ENCODE measurements at places on chromosomes 2 and 18.

DNA sequence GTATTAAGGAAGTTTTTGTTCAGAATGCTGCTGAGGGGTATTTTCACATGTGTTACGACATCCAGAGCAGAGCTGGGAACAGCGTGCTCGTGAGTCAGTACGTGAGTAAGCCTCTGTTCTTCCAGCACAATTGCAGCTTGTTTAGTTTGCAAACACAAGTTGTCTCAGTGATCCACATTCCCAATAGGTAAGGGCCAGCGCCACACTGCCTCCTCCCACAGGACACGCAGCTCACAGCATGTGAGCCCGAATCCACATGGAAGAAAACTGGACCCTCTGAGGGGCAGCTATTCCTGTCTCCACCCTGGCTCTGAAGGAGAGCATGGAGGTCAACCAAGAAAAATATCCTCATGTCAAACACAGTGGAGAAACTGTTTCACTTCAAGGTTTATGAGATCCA lies 173.9 kb upstream of the PID1 start:
- peak; percentile 27 for DNase-seq

- no peak for DNase-seq
Measured at GRCh38 chr2:4353668-4354067, 650.3 kb downstream of the DCDC2C start.

DNA sequence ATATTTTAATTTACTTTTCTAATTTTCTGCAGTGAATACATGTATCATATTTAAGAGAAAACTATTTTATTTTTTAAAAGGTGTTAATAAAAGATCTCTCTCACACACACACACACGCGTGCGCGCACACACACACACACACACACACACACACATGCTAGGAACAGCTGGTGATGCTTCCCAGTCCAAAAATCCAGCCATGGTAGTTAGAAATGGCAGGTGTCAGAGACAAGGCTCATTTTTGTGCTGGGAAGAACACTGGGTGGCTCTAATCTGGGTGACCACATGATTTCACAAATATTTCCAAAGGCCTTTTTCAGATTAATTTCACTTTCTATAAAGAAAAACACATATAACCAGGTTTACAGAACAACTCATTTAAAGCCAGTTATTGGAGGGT lies 104.5 kb upstream of the NCK2 start:
- DNase-seq = no peak

- no peak for DNase-seq
Measured at GRCh38 chr2:3611589-3611988, 16.7 kb downstream of the COLEC11 start.

DNA sequence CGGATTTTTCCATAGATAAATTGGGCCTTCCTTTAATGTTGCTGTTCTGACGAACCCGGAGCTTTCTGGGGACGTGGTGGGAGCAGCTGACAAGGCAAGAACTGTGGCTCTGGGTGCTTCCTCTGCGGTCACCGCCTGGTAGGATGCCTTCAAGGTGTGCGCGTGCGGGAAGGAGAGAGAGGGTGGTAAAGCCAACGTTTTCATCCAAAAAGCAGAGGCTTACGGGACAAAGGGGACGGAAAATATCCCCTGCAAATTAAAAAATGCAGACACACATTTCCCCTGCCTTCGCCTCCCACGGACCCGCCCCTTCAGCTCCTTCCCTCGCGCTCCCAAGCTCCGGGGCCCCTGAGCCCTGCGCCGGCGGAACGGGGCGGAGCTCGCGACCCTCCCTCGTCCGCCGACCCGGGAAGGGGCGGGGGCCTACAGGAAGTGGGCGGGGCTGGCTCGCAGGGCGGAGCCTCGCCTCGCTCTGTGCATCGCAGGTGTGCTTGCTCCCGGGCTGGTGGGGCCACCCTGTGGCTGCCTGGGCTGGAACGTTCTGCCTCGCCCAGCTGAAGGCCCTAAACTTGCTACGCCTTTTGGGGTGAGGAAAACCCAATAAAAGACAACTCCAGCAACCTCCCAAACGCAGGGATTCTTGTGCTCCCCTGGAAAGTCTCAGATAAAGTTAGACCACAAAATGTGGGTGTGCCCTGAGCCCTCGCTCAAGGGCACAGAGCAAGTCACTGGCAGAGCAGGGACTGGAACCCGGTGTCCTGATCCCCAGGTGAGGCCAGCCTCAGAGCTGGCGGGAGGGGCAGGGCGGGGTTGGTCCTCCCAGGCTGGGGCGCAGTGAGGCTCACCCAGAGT lies 25.4 kb upstream of the SLC66A3 start:
- no peak for DNase-seq

- no peak for DNase-seq
Measured at GRCh38 chr2:181858600-181858999, 32.9 kb upstream of the ITPRID2 start.

GRCh38 chr18:50665519-50665918 lies 105.6 kb downstream of the MAPK4 start:
- no peak for DNase-seq

DNA sequence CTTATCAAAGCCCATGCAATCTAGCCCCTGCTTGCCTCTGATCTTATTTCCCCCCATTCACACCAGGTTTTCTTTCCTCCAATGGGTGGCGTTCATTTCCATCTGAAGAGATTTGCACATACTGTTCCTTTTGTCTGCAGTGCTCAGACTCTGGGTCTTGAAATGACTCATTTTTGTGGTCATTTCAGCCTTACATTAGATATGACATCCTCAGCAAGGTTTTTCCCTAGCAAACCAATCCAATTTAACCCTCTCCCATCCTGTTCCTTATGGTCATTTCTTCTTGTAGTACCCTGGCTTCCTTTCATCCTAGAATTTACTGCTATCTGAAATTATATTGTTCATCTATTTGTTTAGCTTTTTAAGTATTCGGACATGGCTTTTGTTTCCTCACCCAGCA lies 42.5 kb upstream of the SCN1A start:
- DNase-seq = no peak

DNA sequence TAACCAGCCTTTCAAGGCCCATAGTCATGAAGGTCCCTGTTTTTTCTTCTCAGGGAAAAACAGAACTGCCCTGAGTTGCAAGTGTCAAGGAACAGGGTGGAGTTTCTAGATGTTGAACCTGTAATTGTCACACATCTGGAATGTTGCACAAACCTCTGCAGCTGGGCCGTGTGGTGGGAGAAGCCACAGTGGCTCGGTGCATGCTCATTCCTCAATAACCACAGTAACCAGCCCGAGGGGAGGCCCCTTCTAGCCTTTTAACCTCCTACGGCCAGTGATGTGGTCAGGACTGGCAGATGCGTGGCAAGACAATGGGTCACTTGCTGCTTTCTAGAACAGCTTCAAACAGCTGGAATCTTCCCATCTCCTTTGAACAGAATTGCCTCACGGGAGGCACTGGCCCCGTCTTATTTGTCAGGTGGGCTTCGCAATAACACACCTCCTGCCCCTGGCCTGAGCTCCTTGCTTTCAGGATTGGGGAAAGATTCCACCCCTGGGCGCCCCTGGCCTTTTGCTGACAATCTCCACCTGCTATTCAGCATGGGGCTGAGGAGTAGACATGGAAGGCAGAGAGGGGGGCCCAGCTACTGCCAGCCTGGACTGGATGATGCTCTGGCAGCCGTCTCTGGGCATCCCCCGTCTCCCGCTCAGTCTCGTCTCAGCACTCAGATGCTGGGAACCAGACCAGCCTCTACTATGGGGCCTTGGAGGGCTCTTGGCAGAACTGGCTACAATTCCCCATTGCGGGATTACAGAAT lies 102.9 kb downstream of the KLHL29 start:
- DNase-seq = no peak

- DNase-seq = no peak
Measured at GRCh38 chr18:76592981-76593381, 97.9 kb upstream of the ZNF516 start.

GRCh38 chr2:113126845-113127645 lies at the start of gene IL1RN:
Gene IL1RN, plus strand, starts transcription at chr2:113127598. Its CDS starts 27 bp downstream, at chr2:113127625.
- DNase-seq = no peak

DNA sequence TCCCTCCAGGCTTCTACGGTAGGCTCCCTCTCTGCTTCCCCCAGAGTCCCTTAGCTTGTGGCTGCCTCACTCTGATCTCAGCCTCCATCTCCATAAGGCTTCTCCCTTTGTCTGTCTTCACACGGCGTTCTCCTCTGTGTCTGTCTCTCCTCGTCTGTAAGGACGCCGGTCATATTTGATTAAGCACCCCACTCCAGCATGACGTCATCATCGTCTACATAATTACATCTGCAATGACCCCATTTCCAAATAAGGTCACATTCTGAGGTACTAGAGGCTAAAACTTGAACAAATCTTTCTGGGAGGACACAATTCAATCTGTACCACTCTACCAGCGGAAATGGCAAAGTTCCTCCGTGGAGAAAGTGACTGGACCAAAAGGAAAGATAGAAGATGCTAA lies 8.3 kb upstream of the COL6A3 start:
- DNase-seq = no peak

DNA sequence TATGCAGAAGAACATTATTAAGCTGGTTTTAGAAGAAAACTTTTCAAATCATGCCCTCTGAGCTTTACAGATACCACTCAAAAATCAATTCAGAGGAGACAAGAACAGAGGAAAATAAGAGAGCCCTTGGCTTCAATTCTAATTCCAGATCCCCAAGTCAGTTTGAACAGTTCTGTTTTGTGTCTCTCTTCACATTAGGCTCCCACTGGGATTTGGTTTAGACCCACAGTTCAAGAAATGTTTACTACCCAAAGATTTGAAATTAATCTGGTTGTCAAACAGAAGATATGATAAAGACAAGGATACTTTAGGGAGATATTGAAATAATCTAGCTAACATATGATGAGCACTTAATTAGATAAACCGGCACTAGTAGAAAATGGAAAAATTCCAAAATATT lies 329.5 kb downstream of the RAD51AP2 start:
- no peak for DNase-seq

- no peak for DNase-seq
Measured at GRCh38 chr2:220419647-220420046, 792.2 kb downstream of the SLC4A3 start.

- no peak for DNase-seq
Measured at GRCh38 chr18:57975805-57976204, 68.2 kb upstream of the NEDD4L start.

DNA sequence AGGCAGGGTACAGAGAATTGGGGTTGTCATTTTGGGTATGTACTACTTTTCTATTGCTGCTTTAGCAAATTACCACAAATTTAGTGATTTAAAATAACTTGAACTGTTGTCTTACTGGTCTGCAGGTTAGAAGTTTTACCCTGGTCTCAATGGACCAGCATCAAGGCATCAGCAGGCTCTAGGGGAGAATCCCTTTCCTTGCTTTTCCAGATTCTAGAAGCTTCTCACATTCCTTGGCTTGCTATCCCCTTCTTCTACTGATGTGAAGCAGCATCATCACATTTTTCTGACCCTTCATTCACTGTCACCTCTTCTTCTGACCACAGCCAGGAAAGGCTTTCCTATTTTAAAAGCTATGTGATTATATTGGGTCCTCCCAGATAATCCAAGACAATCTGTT lies 237.8 kb upstream of the RBMS1 start:
- no peak for DNase-seq

DNA sequence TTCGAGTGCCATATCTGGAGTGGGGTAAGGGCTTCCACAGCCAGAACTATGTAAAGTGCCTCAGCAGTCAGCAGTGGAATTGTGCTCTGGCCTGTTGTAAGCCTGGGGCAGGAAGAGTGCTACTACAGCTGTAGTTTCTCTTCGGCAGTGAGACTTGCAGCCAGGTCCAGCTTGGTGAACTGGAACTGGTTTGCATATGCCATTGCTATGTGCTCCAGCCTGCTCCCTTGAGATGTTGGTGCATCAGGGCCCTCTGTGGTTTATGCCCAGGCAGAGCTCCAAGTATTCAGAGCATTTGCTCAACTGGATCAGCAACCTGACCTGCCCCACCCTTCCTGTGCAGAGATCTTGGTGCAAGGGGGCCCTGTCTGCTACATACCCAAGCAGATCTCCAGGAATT lies 47.8 kb downstream of the ZNF804A start:
- DNase-seq = no peak

- no peak for DNase-seq
Measured at GRCh38 chr18:12645254-12645653, 12.7 kb downstream of the SPIRE1 start.

All from GOT3 (cell line).